SHP77 treated with DMSO at 0.1 percent for 48 hours (cell line): ENCODE measurements at places on chromosomes 13 and 19.
A peak's percentile ranks its signal among the peaks of the same experiment; 100 is the strongest.

GRCh38 chr19:45668342-45668871 is 386 bp downstream of the GIPR start:
- no peak for DNase-seq

DNA sequence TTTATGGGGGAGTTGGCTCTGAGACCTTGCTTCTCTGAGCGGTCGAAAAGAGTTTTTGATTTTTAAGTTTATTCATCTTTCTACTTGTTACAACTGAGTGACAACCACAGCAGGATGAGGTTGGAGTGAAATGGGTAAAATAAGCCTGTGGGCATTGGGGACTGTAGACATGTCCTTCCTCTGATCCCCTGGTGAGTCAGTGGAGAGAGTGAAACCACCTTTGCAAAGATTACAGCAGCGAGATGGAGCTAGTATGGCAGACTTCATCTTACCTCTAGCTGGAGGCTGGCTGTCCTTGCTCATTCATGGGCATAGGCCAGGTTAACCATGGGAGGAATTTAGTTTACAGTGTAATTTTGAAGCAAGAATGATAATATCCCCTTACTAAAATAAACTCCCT is 30.9 kb upstream of the PSG9 start:
- DNase-seq: no peak

DNA sequence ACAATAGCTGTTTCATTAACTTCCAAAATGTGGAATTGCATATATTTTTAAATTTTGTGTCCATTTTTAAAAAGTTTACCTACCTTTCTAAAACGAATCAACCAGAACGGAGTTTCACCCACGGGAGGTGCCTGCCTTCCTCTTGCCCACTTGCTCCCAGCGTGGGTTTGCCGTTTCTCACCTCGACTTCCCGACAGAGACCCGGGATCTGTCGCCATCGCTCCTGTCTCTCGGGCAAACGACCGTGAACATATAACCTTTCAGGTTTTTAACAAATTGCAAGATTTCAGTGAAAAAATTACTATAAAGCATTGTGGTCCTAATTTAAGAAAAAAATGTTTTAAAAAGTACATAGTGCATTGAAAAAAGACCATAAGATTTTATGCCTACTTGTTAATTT is 4.2 kb downstream of the TMEM255B start:
- no peak for DNase-seq

- DNase-seq: no peak
Measured at GRCh38 chr19:4303819-4304537, 420 bp upstream of the FSD1 start.

GRCh38 chr19:7822910-7823515 is 7.0 kb upstream of the EVI5L start:
- DNase-seq: no peak

DNA sequence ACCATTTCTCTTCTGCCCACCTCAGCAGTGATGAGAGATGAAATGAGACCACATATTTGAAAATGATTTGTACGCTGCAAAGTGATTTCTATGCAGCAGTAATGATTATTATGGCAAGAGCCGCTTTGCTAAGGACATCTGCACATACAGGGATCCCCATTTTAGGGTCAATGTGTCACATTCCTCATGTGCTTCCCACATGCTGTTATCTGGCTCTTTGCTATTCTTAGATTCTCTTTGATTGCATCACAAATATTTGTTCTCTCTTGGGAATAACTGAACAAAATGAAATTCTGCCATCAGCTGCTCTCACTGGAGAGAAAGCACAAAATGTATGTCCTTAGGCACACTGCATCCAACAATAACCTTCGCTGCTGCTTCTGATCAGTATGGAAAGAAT is 209.5 kb upstream of the IPO5 start:
- no peak for DNase-seq

DNA sequence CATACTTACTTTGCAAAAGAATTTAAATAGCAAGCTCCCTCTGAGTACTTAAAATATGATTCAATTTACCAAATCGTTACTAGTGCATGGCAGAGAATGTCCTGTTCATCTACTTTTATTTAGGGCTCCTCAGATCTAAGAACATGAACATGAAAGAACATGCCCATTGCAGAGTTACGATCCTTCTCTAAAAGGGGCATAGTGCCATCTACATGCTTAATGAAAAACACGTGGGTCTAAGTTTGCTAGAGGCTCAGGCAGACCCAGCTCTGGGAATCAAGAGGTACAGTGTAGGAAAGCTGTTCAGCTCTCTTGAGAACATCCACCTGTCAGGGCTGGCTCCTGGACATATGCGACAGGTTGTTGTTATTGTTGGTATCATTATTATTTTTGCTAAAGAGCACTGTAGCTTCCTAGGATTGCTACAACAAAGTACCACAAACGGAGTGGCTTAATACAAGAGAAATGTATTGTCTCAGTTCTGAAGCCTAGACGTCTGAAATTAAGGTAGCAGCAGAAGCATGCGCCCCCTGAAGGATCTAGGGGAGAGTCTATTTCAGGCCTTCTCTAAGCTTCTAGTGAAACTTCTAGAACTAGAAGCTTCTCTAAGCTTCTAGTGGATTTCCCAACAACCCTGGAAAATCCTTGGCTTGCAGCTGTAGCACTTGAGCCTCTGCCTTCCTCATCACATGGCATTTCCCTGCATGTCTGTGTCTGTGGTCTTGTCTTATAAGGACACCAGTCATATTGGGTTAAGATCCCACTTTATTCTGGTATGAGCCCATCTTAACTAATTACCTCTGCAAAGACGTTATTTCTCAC is 133.9 kb downstream of the DCT start:
- peak; percentile 62 for DNase-seq

- no peak for DNase-seq
Measured at GRCh38 chr13:54758795-54759194, 1730.2 kb downstream of the OLFM4 start.

DNA sequence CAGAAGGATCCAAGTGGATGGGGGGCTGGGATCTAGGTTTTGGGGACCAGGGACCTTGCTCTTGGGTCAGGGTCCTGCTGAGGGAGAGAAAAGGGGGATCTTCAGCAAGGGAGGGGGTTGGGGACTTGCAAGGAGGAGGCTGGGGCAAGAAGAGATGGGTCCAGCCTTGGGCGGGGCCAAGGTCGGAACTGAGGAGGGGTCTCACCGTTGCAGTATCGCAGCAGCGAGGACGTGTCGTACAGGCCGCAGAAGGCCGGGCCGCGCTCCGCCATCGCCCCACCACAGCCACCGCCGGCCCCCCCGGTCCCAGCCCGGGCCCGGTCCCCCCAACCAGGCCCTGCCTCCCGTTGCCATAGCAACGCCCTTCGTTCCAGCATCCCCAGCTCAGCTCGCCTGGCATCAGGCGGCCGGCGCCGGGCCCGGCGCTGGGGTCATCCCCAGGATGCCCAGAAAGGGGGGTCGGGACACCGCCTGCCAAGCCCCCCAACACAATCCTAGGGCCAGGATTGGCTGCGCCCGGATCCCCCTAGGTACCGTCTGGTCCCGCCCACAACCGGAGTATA is 6.0 kb upstream of the EML2 start:
- no peak for DNase-seq

DNA sequence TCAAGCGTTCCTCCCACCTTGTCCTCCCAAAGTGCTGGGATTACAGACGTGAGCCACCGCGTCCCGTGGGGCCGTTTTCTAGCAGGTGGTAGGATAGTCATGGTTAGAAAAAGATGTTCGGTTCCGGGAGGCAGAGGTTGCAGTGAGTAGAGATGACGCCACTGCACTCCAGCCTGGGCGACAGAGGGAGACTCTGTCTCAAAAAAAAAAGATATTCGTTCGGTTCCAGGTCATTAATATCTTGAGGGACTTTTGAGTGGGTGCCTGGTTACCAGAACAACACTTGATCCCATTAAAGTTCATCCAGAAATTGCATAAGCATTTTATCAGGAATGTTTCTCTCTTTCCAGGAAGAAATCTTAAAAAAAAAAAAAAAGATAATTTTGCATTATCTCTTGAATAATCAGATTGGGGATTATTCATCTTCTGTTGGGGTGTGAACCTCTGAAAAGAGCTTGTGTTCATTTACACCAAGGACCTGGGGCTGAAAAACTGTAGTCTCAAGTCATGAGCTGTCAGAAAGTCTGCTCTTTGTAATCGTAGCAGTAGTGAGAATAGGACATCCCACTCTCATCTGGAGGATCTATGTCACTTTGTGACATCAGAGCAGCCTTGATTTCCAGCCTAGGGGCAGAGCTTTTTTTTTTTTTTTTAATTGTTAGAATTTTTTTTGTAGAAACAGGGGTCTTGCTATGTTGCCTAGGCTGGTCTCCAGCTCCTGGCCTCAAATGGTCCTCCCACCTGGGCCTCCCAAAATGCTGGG is 1.0 kb upstream of the ETHE1 start:
- DNase-seq: peak; percentile 28

DNA sequence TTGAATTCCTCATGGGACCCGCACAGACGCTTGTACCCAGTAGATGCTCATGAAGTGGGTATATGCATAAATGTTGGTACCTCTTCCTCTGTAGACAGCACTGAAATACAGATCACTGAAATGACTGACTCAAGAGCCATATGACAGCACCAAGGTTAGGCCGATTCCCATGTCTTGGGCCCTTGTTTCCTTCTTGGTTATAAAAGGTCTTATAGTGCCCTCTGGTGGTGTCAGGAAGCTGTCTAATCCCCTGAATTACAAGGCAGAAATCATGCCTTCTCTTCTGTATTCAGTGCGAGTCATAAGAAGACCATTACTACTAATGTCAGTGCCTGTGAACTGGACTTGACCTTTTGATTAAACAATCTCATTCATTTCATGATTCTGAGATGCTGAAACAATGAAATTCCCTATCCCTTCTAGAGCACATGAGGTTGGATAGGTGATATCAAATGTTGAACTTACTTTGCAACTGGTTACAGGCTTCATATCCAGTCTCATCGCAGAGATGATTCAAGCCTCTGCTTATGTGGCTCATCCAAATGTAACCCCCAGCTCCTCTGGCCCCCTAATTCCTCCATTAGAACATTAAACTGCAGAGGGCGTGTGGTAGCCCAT is 59.7 kb downstream of the SPATA13 start:
- DNase-seq: peak; percentile 53

- DNase-seq: no peak
Measured at GRCh38 chr19:2623798-2624197, 78.7 kb downstream of the GNG7 start.

DNA sequence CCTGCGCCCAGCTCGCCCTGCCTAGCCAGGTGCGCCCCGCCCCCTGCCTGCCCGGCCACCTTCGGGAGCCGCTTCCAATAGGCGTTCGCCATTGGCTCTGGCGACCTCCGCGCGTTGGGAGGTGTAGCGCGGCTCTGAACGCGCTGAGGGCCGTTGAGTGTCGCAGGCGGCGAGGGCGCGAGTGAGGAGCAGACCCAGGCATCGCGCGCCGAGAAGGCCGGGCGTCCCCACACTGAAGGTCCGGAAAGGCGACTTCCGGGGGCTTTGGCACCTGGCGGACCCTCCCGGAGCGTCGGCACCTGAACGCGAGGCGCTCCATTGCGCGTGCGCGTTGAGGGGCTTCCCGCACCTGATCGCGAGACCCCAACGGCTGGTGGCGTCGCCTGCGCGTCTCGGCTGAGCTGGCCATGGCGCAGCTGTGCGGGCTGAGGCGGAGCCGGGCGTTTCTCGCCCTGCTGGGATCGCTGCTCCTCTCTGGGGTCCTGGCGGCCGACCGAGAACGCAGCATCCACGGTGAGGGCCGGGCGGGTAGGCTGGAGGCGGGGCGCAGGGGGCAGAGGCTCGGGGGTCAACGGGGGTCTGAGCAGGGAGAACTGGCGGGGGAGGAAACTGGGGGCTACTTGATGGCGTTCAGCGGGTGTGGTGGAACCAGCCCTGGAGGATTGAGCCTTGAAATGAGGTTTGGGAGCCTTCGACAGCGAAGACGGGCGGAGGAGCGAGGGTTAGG is at the start of gene SPINT2:
SPINT2 (plus strand) TSS at position 88 of the 727 bp plus-strand sequence; CDS start at position 408, 320 bp downstream.
- no peak for DNase-seq

DNA sequence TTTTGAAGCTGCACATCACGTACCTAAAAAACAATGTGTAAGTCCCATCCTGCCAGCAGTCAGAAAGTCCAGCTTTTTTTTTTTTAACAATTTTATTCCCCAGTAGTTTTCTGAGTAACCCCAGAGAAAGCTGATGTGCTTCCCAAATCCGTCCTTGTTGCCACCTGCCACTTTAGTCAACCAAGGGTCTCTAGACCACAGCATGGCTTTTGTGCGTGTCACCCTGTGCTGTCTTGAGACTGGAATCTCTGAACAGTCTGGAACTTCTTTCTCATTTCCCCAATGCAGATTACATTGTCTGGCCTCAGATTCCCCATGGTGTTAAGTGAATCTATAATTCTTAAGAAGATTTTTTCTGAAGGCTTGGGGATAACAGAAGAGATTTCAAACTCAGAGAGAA is 289.2 kb upstream of the KLF12 start:
- no peak for DNase-seq

- DNase-seq: peak; percentile 67
Measured at GRCh38 chr13:76783798-76784197, 102.4 kb downstream of the KCTD12 start.

GRCh38 chr19:47107202-47107952 is 6.2 kb downstream of the ZC3H4 start:
- DNase-seq: no peak

DNA sequence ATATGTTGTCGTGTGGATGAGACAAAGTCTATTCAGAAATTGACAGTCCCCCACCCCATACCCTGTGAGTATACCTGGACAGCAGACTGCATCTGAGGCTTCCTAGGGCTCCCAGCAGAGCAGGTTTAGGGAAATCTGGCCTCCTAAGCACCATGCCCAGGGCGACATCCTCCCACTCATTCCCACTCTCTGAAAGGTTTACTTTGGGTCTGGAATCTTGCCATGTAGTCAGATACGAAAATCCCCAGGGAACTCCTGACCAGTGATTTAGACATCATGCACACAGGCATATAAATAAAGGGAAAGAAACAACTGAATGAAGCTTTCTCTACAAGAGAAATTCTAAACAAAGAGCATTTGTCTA is 717 bp upstream of the NALCN start:
- no peak for DNase-seq

DNA sequence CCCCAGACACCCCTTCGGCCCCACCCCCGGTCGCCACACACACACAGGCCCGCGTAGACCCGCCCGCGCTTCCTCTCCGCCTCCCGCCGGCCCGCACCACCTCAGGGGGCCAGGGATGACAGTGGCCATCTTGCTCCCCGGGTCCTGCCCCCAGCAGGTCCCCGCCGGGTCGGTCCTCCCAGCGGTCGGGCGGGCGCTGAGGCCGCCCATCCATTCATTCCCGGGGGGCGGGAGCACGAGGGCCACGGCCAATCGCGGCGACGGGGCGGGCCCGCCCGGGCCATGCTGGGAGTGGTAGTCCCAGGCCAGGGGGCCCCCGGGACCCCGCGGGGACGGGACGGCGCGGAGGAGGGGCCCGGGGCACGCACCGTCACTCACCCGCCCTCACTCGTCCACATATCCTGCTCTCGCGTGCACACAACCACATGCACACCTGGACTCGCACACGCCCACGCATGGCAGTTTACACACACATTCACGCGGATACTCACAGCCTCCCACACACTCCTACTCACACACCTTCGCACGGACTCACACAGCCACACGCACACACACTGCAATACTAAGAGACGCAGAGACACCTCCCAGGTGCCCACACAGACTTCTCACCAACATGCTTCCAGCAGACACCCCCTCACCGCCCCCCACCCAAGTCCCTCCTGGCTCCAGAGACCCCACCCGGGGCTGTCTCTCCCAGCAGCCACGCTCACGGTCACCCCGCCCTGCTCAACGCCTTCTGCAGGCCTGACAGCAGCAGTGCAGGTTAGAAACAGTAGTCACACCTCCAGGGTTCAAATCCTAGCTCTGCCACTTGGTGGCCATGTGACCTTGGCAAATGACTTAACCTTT is at the start of gene DPF1:
DPF1 (minus strand) TSS at position 209 of the 849 bp plus-strand sequence; CDS start at position 129, 80 bp downstream.
- peak; percentile 61 for DNase-seq

GRCh38 chr19:16943942-16944625 is 55.3 kb downstream of the F2RL3 start:
- no peak for DNase-seq

- no peak for DNase-seq
Measured at GRCh38 chr13:36154567-36155291, 23.5 kb upstream of the DCLK1 start.
